Activated naive CD4-positive, alpha-beta T cell treated with anti-CD3 and anti-CD28 coated beads, Interleukin-2, amount 50 U/mL, for 72 hours (primary cell): ENCODE measurements at places on chromosomes 1 and 21. TPM values are rescaled to one million over a fixed set of nuclear protein-coding genes. Genes with fewer than 3 reads are reported as not detected.

TAS1R1 gene
- total RNA-seq, result not detected

LCE3D gene
- total RNA-seq, result not detected

CD5L gene
- not detected for total RNA-seq

LMX1A gene
- not detected for total RNA-seq

OR2AK2 gene
- total RNA-seq, result not detected

EDARADD gene
- 1.6 TPM for total RNA-seq

SLC35F3 gene
- total RNA-seq, result 0.49 TPM
